Body of pancreas (tissue), 4 donors: ENCODE measurements at places on chromosomes 11 and 22. TPM values are rescaled to one million over a fixed set of nuclear protein-coding genes. Genes with fewer than 3 reads are reported as not detected.

DNA sequence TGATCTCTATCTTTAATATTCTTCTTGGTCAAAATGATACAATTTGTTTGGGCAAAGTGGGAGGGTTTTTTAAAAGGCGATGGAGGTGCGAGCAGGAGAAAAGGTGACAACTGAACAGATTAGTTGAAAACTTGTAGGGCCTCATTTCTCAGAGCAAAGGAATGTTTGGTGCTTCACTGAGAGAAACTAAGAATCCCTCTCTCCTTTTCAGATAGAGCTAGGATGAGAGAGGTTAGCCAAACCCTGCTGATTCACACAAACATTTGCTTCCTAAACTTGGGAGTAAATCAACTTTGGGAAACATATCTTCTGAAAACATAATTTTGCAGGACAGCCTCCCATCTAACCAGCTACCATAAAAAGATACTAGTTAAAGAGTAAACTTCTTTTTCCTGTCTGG, 57.0 kb downstream of the PHF21A start:
- no peak for DNase-seq
- H3K27ac ChIP-seq = no peak overlapping the region
- H3K4me1 ChIP-seq = no peaks in the 10 kb centered on the region

GRCh38 chr22:37467391-37467955, 18.7 kb downstream of the MFNG start:
- H3K4me3 ChIP-seq = no peak overlapping the region
- no peaks in the 10 kb centered on the region for H3K4me1 ChIP-seq
- H3K36me3 ChIP-seq = no peaks in the 10 kb centered on the region
- H3K27me3 ChIP-seq = no peaks in the 10 kb centered on the region

DNA sequence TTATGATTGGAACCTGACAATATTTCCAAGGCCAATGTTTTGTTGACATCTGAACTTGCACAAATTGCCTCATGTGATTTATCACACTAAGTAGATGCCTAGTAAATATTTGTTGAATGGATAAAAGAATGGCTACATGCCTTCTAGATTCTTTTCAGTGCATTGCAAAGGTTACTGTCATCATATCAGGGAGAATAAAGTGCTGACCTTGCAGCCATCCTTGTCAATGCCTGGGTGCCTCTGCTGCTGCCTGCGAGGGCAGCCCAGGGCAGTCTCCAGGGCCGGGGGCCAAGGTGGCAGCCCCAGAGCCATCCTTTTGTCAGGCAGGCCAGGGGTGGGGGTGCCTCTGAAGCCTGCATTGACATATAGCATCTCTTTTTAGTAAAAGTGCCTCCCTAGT, 325.6 kb upstream of the MTNR1B start:
- no peaks in the 10 kb centered on the region for H3K36me3 ChIP-seq
- no peaks in the 10 kb centered on the region for H3K27me3 ChIP-seq
- H3K4me1 ChIP-seq = no peaks in the 10 kb centered on the region
- no peak for DNase-seq

The CYP2D6 gene
- total RNA-seq = 2.0 TPM

The ENTHD1 gene
- total RNA-seq = not detected

The USH1C gene
- 12.7 TPM for total RNA-seq

GRCh38 chr11:116825434-116825833, 2.3 kb upstream of the APOA4 start:
- H3K27ac ChIP-seq = no peak overlapping the region
- H3K27me3 ChIP-seq = no peaks in the 10 kb centered on the region
- no peaks in the 10 kb centered on the region for H3K36me3 ChIP-seq
- peaks cover 11% of the 10 kb centered on the region for H3K4me1 ChIP-seq

DNA sequence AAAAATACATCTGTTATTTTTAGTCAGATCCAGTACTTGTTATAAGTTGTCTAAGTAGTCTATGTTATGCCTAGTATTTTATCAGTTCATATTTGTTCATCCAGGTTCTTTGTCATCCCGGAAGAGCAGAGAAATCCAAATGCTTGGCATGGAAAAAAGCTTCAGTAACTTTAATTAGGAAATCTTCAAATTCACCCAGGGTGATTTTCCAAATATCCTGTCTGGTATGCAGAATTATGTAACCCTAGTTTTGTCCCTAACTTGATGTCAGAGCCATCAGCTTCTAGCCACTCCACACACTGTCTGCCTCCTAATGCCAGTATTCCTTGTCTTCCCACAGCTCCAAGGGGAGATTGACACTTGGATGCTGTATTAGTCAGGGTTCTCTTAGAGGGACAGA, 216.2 kb downstream of the ARHGAP42 start:
- no peak for DNase-seq
- H3K27ac ChIP-seq = no peak overlapping the region
- H3K36me3 ChIP-seq = no peaks in the 10 kb centered on the region
- no peak overlapping the region for H3K4me3 ChIP-seq
- H3K4me1 ChIP-seq = peaks cover 3% of the 10 kb centered on the region

- no peaks in the 10 kb centered on the region for H3K4me1 ChIP-seq
- no peak overlapping the region for H3K27ac ChIP-seq
- no peaks in the 10 kb centered on the region for H3K36me3 ChIP-seq
- no peak overlapping the region for H3K4me3 ChIP-seq
- no peaks in the 10 kb centered on the region for H3K27me3 ChIP-seq
Measured at GRCh38 chr22:50447576-50448551, 27.0 kb downstream of the SBF1 start.

The OSBP2 gene
- 3.0 TPM for total RNA-seq

DNA sequence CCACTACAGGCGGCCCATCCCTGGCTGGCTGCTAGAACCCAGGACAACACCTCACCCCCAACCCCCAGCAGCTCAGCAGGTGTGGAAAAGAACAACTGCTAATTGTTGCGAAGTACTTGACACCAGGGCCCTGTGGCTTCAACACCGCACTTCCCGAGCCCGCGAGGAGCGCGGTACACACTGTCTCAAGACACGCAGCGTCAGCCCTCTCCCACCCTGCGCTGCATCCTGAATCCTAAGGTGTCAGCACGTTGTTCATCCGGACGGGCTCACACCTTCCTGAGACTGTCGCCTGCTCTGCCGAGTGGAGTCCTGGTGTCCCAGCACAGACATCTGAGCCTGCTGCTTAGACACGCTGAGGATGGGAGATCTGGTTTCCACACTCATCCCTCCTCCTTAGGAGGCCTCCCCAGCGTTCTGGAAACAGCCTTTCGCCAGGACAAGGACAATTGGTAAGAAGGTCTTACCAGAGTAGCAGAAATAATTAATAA, 1336.2 kb downstream of the BRD1 start:
- H3K27ac ChIP-seq = no peak overlapping the region
- peaks cover 18% of the 10 kb centered on the region for H3K4me1 ChIP-seq
- H3K4me3 ChIP-seq = no peak overlapping the region
- DNase-seq = peak; percentile 10
- H3K36me3 ChIP-seq = no peaks in the 10 kb centered on the region
- peaks cover 10% of the 10 kb centered on the region for H3K27me3 ChIP-seq

The EFCAB6 gene
- total RNA-seq = 4.0 TPM

DNA sequence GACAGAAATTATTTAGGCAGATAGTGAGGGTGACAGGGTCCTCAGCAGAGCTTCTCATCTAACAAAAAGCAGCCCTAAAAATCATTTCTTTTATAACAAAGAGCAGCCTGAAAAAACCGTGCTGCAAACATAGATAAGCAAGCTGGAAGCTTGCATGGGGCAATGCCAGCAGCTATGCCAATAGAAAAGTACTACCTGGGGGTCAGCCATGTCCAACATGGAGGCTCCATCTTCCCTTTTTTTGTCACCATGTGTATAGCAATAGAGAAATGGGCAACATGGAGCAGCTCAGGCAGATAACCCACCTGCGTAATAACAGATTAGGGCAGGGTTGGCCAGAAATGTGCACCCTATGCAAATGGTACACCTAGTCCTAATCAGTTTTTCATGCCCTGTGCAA, 57.4 kb upstream of the IGLL5 start:
- no peaks in the 10 kb centered on the region for H3K36me3 ChIP-seq
- no peak overlapping the region for H3K4me3 ChIP-seq
- DNase-seq = no peak
- no peak overlapping the region for H3K27ac ChIP-seq
- no peaks in the 10 kb centered on the region for H3K4me1 ChIP-seq

DNA sequence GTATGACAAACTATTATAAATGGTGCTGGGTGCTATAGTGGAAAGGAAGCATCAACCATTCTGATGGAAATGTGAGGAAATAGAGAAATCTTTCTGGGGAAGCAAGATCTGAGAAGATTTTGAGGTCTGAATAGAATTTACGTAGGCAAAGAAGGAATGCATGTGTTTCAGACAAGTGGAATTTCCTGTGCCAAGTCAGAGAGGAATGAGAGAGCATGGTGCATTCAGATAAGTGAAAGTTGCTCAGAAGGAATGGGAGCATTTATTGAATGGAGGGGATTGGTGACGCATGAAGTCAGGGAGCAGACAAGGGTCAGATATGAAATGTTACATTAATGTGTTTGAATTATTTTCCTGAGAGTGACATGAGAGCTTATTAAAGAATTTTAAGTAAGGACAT, 725.5 kb downstream of the METTL15 start:
- no peaks in the 10 kb centered on the region for H3K27me3 ChIP-seq
- H3K27ac ChIP-seq = no peak overlapping the region
- H3K36me3 ChIP-seq = no peaks in the 10 kb centered on the region
- no peak for DNase-seq
- H3K4me3 ChIP-seq = no peak overlapping the region
- H3K4me1 ChIP-seq = no peaks in the 10 kb centered on the region

The APOL5 gene
- not detected for total RNA-seq

The RNF214 gene
- 12.5 TPM for total RNA-seq

- H3K36me3 ChIP-seq = no peaks in the 10 kb centered on the region
- peaks cover 20% of the 10 kb centered on the region for H3K4me1 ChIP-seq
- peak; percentile 11 for DNase-seq
- no peak overlapping the region for H3K27ac ChIP-seq
Measured at GRCh38 chr11:2924821-2925675, 4.2 kb downstream of the PHLDA2 start.

DNA sequence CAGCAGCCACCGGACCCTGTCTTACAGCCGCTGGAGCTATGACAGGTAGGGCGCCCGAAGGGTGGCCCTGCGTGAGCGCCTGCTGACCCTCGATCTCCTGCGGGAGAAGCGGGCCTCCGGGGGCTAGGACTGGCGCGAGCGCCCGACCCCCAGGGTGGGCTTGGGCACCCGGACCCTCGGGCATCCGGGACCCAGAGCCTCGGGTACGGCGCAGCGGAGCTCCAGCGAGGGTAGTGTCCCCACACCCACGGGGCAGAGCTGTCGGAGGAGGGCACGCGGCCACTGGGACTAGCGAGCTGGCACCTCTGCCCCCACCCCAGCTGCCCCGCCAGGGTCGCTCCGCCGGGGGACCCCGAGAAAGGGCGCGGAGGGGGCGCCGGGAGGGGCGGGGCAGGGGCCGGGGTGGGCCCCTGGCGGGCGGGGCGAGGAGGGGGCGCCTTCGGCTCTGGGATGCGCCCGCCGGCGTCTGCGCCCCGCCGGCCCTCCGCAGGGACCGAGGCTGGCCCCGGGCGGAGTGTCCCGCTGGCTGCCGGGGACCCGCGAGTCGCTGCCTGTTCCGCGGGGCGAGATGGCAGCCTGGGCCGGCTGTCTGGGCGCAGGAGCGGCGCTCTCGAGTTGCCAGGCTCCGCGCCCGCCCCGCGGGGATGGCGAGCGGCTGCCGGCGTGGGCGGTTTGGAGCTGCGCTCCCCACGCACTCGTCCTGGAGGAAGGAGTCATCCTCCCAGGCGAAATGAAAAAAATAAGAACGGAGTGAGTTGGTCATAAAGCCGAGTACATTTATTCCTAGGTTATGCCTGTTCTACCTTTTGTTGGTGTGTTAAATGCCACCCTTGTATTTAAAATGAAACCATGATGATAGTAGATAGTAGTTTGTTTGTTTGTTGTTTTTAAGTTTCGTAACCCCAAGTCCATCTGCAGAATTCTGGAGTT, 32.4 kb downstream of the EIF3F start:
- no peaks in the 10 kb centered on the region for H3K27me3 ChIP-seq
- DNase-seq = peak; percentile 34
- no peaks in the 10 kb centered on the region for H3K36me3 ChIP-seq
- no peak overlapping the region for H3K27ac ChIP-seq

DNA sequence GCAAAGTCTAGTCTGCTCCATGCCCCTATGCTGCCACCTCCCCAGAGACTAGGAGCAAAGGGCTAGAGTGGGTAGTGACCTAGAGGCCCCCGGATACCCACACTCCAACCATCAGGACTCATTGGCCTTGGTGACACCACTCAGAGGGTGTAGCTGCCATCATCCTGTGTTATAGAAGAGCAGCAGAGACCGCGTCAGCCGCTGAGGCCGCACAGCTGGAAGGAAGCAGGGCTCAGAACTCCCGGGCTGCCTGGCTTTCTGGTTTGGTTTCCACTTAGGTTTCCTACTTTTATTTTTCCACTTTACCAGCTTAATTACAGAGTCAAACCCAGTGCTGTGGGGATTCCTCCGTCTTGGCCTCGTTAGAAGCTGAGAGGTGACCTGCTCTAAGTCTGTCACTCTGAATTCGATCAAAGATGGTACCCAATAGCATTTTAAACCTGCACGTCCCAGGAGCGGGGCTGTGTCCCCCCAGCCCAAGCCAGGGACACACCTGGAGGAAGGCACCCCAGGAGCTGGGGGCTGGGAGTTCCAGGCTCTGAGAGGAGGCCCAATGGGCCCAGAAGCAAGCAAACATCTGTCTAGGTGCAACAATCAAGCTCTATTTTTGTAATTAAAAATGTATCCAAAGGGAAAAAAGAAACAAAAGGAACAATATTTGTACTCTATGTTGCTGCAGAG, 2.1 kb upstream of the CDKN1C start:
- H3K27ac ChIP-seq = peak overlapping the region; percentile 9
- H3K4me3 ChIP-seq = no peak overlapping the region
- peaks cover 43% of the 10 kb centered on the region for H3K4me1 ChIP-seq
- no peaks in the 10 kb centered on the region for H3K27me3 ChIP-seq
- DNase-seq = no peak
- no peaks in the 10 kb centered on the region for H3K36me3 ChIP-seq

DNA sequence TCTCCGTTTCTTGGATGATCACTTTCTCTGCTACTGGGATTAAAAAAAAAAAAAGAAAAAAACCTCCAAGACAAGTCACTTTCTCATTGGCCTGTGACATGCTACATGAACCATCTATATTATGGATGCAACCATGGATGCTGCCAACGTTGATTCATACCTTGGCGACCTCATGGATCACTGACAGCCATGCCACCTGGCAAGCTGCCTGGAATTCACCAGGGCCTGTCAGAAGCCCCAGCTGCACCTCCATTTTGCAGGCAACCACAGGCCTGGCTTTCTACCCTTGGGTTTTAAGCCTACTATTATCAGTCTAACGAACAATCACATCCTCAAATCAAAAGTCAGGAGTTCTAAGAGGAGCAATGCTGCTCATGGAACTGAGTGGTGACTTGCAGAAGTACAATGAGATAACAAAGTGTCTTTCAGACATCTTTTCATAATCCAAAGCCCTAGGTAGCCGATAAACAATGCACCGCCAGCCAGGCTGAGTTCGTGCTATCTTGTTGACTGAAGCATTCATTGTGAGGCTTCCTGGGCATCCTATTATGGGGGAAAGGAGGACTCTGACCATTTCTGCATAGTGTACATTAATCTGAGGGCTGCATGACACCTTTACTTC, 48.0 kb upstream of the CADM1 start:
- H3K4me1 ChIP-seq = peaks cover 10% of the 10 kb centered on the region
- H3K4me3 ChIP-seq = no peak overlapping the region
- H3K27me3 ChIP-seq = no peaks in the 10 kb centered on the region
- H3K36me3 ChIP-seq = no peaks in the 10 kb centered on the region
